ENCODE measurements at places on chromosomes 16 and 17. TPM values are rescaled to one million over a fixed set of nuclear protein-coding genes. Genes with fewer than 3 reads are reported as not detected.

The TLCD2 gene
- total RNA-seq, result 13.4 TPM

The OTOP3 gene
- total RNA-seq, result not detected

The GOT2 gene
- total RNA-seq, result 50.7 TPM

The ADAMTS18 gene
- total RNA-seq, result 0.09 TPM

The CCDC144A gene
- total RNA-seq, result 14.1 TPM

The MT1M gene
- total RNA-seq, result 29.8 TPM

The RAB11FIP3 gene
- 32.2 TPM for total RNA-seq

The PITPNM3 gene
- 12.3 TPM for total RNA-seq

The NACA2 gene
- not detected for total RNA-seq

The TBC1D3L gene
- 20.7 TPM for total RNA-seq

GRCh38 chr17:69477204-69477902 lies 62.9 kb downstream of the MAP2K6 start:
- no peaks in the 10 kb centered on the region for H3K36me3 ChIP-seq
- no peaks in the 10 kb centered on the region for H3K27me3 ChIP-seq
- no peak overlapping the region for H3K4me3 ChIP-seq

DNA sequence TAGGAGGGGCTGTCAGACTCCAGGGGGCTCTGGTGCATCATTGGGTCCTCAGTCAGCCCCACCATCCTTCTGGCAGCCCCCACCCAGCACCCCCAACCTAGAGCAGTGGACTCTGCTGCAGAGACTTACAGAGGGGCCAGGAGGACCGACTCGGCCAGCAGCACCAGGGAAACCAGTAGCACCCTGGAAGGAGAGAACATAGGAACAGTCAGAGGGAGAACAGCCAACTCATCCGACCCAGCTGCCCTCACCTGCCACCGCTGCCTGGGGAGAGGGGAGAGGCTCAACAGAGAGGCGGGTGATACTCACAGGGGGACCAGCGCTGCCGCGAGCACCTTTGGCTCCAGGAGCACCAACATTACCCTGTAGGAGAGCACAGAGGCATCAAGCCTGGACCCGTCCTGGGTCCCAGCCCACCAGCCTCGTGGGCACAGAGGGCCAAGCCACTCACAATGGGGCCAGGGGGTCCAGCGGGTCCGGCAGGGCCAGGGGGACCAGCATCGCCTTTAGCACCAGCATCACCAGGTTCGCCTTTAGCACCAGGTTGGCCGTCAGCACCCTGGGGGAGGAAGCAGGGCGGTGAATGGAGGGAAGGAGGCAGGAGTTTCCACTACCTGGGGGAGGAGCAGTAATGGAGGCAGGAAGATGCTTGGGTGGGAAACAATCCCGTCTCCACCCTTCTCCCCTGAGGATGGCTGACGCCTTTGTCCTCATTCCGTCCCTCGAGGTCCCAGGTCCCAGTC lies 11.7 kb downstream of the COL1A1 start:
- H3K4me3 ChIP-seq, result no peak overlapping the region
- no peaks in the 10 kb centered on the region for H3K4me1 ChIP-seq
- peaks cover 88% of the 10 kb centered on the region for H3K36me3 ChIP-seq
- H3K27ac ChIP-seq, result no peak overlapping the region
- DNase-seq, result no peak

- no peaks in the 10 kb centered on the region for H3K27me3 ChIP-seq
- peak overlapping the region; percentile 2 for H3K27ac ChIP-seq
- DNase-seq, result no peak
- peaks cover 12% of the 10 kb centered on the region for H3K4me1 ChIP-seq
- no peaks in the 10 kb centered on the region for H3K36me3 ChIP-seq
- no peak overlapping the region for H3K4me3 ChIP-seq
These were observed 7.1 kb upstream of the CMTM4 start for GRCh38 chr16:66703406-66704215.

DNA sequence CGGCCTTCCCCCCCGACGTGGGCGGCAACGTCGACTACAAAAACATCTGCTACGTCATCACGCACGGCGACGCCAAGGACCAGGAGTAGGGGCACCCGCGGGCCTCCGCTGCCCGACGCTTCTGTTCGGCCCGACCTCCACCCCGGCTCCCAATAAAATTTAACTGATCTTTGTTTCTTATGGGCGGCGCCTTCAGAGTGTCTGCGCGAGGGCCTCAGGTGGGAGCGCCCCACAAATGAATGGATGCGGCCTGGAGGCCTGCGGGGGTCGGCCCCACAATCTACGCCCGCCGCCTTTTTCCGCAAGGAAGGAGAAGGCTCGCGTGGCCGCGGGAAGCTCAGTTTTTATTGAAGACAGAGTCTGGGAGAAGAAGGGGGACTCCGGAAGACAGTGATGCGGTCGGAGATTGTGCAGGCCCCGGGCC lies 3.2 kb downstream of the MYL11 start:
- no peaks in the 10 kb centered on the region for H3K27me3 ChIP-seq
- DNase-seq, result peak; percentile 98
- peak overlapping the region; percentile 98 for H3K27ac ChIP-seq
- H3K4me1 ChIP-seq, result peaks cover 22% of the 10 kb centered on the region

GRCh38 chr17:80416940-80417293 lies 1.9 kb downstream of the ENDOV start:
- no peak for DNase-seq
- H3K36me3 ChIP-seq, result peaks cover 26% of the 10 kb centered on the region
- no peaks in the 10 kb centered on the region for H3K27me3 ChIP-seq
- no peak overlapping the region for H3K27ac ChIP-seq

- no peak overlapping the region for H3K4me3 ChIP-seq
- no peaks in the 10 kb centered on the region for H3K27me3 ChIP-seq
- no peak for DNase-seq
These were observed 43.6 kb upstream of the ANKFY1 start for GRCh38 chr17:4307179-4307930.

DNA sequence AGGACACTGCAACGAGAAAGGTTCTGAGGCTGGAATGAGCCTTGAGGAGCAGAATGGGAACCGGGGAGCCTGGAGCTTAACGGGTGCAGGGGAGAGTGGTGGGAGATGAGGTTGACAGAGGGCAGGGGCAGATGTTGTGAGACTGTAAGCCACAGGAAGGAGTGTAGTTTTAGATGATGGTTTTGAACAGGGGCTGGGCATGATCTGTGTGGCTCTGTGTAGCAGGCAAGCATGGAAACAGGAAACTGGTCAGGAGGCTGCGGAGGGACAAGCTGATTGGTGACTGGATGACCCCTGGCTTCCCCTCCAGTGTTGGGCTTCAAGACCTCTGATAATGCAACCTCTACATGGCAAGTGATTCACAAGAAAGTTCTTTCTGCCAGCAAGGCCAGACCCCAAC lies 1.4 kb upstream of the CNGB1 start:
- H3K4me1 ChIP-seq, result no peaks in the 10 kb centered on the region
- no peaks in the 10 kb centered on the region for H3K27me3 ChIP-seq
- H3K4me3 ChIP-seq, result no peak overlapping the region
- no peak overlapping the region for H3K27ac ChIP-seq

DNA sequence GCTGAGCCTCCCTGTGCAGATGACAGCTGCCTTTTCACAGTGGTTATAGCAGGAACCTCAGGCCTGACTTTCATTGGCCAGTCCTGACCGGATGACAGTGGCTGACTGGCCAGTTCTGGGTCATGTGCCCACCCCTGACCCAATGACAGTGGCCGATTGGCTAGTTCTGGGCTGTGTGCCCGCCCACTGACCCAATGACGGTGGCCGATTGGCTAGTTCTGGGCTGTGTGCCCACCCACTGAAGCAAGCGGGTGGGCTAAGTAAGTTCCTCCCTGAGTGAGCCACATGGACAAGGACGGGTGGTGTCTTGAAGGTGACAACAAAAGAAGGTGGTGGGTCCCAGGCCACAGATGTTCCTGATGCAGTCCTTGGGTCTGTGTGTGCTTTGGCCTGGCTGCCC lies 9.5 kb downstream of the DEF8 start:
- no peaks in the 10 kb centered on the region for H3K27me3 ChIP-seq
- no peaks in the 10 kb centered on the region for H3K4me1 ChIP-seq

DNA sequence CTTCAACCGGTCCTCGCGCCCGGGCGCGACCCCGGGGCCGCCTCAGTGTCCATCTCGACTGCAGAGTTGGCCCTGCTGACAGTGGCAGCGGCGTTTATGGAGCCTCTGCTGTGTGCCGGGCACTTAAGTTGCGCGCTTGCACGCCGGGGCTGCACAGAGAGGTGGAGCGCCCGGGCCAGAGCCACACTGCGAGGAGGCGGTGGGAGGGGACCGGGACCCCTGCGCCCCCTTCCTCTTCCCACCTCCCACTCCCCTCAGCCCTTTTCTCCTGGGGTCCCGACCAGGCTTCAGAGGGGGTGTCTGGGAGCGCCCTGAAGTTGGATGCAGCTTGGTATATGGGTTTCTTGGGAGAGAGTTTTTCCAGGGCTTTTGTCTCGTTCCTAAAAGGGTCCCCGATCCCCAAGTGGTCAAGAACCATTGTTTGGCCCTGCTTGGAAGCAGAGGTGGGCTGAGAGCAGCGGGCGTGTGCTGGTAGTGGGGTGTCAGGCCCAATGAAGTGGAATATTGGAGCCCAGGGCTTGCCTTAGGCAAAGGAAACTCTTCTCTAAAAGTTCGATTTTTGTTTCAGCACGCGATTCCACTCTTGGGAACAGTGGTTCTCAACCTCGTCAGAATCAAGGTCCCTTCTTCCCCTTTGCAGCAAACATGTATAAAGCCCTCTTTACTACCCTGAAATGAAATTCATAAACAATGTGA lies 605 bp downstream of the MRTFB start:
- peaks cover 15% of the 10 kb centered on the region for H3K4me1 ChIP-seq
- H3K27ac ChIP-seq, result peak overlapping the region; percentile 84
- no peaks in the 10 kb centered on the region for H3K36me3 ChIP-seq
- H3K4me3 ChIP-seq, result peak overlapping the region; percentile 89

- DNase-seq, result no peak
- peaks cover 99% of the 10 kb centered on the region for H3K36me3 ChIP-seq
- peaks cover 18% of the 10 kb centered on the region for H3K4me1 ChIP-seq
- H3K4me3 ChIP-seq, result no peak overlapping the region
- H3K27ac ChIP-seq, result no peak overlapping the region
These were observed 7.8 kb downstream of the FLII start for GRCh38 chr17:18250708-18251107.

GRCh38 chr16:61820820-61821219 lies 215.4 kb downstream of the CDH8 start:
- no peak for DNase-seq
- no peak overlapping the region for H3K27ac ChIP-seq
- H3K4me1 ChIP-seq, result no peaks in the 10 kb centered on the region
- no peak overlapping the region for H3K4me3 ChIP-seq

GRCh38 chr16:77991701-77992100 lies 30.6 kb upstream of the CLEC3A start:
- H3K27ac ChIP-seq, result no peak overlapping the region
- H3K36me3 ChIP-seq, result no peaks in the 10 kb centered on the region
- no peak for DNase-seq
- no peaks in the 10 kb centered on the region for H3K27me3 ChIP-seq

DNA sequence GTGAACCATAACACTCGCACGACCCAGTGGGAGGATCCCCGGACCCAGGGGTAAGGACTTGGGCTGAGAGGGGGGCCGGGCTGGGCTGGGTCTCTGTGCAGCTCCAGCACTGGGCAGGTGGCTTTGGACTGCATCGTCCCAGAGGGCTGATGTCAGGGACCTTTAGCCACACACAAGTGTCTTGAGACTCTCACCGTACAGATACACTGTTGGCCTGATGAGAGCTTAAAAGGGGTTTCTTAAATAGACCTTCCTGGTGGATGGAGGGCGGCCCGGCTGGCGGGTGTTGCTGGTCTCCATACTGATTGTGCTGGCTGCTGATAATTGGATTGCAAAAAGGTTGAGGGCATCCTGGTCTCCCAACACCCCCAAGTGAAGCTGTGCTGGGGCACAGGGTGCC lies 21.7 kb upstream of the CLEC18A start:
- peak; percentile 36 for DNase-seq
- no peak overlapping the region for H3K27ac ChIP-seq
- no peak overlapping the region for H3K4me3 ChIP-seq
- no peaks in the 10 kb centered on the region for H3K27me3 ChIP-seq
- no peaks in the 10 kb centered on the region for H3K4me1 ChIP-seq

- H3K36me3 ChIP-seq, result no peaks in the 10 kb centered on the region
- peak overlapping the region; percentile 21 for H3K4me3 ChIP-seq
These were observed 253.3 kb downstream of the MAF start for GRCh38 chr16:79347277-79347676.

- H3K27ac ChIP-seq, result no peak overlapping the region
- H3K4me3 ChIP-seq, result no peak overlapping the region
- H3K36me3 ChIP-seq, result no peaks in the 10 kb centered on the region
- no peak for DNase-seq
- H3K4me1 ChIP-seq, result peaks cover 14% of the 10 kb centered on the region
These were observed 5.4 kb upstream of the ZNF423 start for GRCh38 chr16:49861299-49861698.

DNA sequence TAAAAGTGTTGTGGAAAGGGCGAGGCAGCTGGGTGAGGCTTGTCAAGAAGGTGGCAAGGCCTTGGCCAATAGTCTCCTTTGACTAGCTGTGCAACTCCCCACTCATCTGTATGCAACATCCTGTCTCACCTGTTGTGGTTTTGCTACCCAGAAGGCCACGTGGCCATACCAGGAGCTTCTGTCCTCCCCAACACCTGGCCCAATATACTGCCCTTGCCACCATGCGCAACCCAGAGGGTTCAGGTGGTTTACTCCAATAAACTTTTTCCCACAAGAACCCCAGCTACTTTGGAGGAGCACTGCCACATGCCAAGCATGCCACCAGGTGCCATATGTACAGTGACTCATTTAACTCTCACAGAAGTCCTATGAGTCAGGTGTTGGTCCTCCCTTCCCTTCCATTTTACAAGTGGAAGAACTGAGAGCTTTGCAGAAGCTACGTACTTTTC lies 10.2 kb downstream of the MYO19 start:
- H3K4me1 ChIP-seq, result no peaks in the 10 kb centered on the region
- no peak overlapping the region for H3K27ac ChIP-seq
- no peak for DNase-seq
- no peaks in the 10 kb centered on the region for H3K27me3 ChIP-seq
- H3K4me3 ChIP-seq, result no peak overlapping the region

DNA sequence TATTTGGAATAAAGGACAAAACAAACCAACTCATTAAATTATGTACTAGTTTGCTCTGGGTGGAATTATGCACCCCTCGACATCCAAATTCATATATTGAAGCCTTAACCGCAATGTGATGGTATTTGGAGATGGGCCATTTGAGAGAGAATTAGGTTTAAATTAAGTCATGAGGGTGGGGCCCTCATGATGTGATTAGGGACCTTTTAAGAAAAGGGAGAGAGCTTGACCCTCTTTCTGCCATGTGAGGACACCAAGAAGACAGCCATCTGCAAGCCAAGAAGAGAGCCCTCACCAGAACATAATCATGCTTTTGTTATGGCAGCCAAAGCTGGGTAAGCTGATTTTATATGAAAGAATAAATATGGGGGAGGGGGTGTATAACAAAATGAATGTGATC lies 2.0 kb downstream of the C16orf87 start:
- no peak for DNase-seq
- H3K27ac ChIP-seq, result no peak overlapping the region
- H3K27me3 ChIP-seq, result no peaks in the 10 kb centered on the region

GRCh38 chr17:16932611-16933010 lies 39.3 kb downstream of the TNFRSF13B start:
- DNase-seq, result no peak
- no peaks in the 10 kb centered on the region for H3K27me3 ChIP-seq
- no peaks in the 10 kb centered on the region for H3K4me1 ChIP-seq

Measured in lower lobe of right lung (tissue), 2 donors.